ENCODE measurements at places on chromosomes 5 and 9.

- no peak for DNase-seq
Observed at GRCh38 chr9:27683181-27683580, 109.9 kb upstream of the C9orf72 start.

DNA sequence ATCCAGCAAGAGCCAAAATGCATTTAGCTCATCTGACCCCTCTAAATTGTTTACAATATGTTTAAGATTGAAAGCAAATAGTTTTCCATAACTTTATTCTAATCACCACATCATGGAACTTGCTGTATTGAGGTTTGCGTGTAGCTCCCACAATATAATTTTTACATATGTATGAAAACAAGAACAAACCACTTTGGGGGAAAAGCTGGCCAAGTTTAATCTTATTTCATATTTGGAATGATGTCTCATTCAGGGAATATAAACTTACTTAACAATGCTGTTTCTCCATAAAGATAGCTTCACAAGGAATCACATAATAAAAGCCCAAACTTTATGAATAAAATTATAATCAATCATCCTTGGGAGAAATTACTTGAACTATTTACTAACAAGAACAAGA is 194.6 kb upstream of the PCSK5 start:
- DNase-seq = no peak

DNA sequence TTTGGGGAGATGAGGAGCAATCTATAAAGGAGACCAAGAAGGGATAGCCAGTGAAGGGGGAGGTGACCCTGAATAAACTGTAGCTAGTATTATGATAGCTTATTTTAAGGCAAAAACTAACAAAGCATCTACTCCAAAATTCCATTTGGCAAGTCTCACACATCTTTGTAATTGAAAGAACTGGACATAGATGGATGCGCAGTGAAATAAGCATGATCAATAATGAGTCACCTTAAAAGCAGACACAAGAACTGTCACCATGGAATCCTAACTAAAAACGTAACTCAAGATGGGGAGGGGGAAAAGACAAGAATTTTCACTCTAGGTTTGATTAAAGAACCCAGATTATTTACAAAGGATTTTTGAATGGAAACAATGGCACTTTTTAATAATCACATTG is 164.5 kb downstream of the MED27 start:
- DNase-seq = no peak

GRCh38 chr9:121925935-121926334 is 167.2 kb downstream of the TTLL11 start:
- DNase-seq = no peak

DNA sequence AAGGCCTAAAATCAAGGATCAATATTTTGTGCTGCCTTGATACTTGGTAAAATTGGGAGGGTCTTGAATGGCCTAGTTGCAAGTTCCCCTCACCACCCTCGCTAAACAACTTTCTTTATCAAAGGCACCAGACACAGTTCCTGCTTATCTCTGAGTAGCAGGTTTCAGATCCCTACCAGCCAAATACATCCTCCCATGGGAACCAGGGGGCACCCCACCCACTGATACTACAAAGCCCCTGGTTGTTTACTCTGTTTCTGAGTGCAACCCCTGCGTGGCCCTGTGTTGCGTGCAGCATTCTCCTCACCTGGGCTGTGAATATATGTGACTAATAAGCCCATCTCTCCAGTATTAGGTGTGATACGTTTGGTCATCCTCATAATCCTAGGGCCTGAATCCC is 314.9 kb downstream of the DRD1 start:
- no peak for DNase-seq

GRCh38 chr5:17218353-17219005 is 1.0 kb downstream of the BASP1 start:
- DNase-seq = no peak

DNA sequence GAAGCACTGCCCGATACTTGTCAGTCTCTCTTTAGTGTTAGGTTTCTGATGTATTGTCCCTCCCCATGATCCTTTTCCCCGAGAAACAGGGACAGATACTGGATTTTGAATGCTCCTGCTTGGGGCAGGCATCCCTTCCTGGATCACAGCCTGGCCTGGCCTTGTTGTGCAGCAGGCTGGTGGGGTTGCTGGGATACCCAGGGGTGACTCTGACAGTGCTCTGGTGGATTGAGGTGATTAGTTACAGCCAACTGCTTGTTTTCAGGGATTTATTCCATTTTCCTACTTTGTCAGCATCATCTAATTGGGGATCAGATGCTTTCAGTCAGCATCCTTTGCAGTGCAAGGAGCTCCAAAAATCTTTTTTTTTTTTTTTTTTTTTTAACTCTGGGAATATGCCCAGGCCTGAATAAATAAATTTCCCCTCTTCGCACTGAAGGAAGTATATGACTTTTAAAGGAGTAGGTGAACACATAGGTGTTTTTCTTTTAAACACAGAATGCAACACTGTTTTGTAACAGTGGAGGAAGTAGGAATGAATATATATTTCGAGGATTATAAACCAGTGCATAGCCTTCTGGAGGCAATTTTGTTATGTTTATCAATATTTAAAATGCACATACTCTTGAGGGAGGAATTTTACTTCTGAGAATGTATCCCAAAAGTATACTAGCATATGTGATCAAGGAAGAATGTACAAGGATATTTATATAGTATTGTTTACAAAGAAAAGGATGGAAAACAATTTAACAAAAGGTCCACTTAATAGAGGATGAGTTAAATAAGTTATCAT is 127.3 kb upstream of the ELL2 start:
- no peak for DNase-seq

DNA sequence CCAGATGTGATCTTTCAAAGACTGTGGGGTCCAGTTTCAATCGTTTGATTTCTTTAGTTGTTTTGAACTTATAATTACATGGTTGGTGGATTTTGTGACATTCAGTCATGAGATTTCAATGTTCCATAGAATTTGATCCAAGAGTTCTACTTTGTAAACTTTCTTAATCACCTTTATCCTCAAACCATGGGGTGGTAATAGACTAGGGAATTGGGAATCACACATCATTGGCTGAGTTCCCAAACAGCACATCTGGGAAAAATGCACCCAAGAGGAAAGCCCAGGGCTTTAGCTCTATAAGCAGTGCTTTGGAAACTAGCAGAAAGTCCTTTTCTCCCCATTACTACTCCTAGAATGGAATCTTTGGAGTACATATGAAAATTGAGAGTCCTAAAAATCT is 177.6 kb downstream of the NNT start:
- DNase-seq = no peak

DNA sequence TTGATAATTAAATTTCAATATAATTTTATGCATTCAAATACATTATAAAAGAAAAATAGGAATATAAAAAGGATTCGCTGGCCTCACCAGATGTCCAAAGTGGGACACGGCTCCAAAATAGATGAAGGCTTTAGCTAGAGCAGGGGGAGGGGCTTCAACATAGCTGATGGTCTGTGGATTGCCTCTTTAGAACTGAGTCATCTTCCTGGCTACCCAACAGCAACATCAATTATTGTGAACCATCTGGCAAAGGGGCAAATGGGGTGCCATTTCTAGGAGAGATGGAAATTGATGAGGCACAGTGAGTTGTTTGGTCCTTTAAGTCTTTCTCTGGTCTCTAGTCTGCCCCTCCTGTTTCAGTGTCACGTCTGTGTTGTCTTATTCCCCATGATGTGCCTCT is 44.2 kb upstream of the CD180 start:
- no peak for DNase-seq

GRCh38 chr5:141960449-141961323 is 2.7 kb upstream of the PCDH12 start:
- DNase-seq = peak; percentile 93

GRCh38 chr9:35658968-35659220 is 802 bp downstream of the CCDC107 start:
- no peak for DNase-seq

DNA sequence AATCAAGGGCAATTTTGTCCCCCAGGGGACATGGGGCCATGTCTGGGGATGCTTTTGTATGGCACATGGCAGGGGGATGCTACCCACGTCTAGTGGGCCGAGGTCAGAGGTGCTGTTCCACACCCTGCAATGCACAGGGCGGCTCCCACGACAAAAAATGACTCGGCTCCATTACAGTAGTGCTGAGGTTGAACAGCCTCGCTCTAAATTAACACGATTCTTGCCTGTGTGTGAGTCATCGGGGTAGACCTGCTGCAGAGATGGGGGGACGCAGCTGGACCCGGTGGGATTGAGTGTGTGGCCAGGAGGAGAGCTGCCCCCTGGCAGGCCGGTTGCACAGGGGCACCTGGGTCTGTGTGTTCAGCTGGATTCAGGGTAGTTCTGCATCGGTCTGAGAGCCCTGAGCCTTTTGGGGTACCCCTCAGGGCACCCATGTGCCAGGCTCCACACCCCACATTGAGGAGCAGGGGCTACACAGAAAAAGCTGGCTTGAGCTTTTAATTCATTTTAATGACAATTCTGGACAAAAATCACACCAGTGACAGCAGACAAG is 20.0 kb upstream of the COL5A1 start:
- DNase-seq = no peak

- peak; percentile 33 for DNase-seq
Observed at GRCh38 chr5:180069589-180070247, 1.8 kb downstream of the RNF130 start.
